Activated T-cell treated with anti-CD3 and anti-CD28 coated beads, Interleukin-2, amount 50 U/mL, for 72 hours (primary cell): ENCODE measurements at places on chromosomes 1 and 21. TPM values are rescaled to one million over a fixed set of nuclear protein-coding genes. Genes with fewer than 3 reads are reported as not detected.

Gene CDC42BPA
- 6.2 TPM for total RNA-seq

Gene MYOG
- not detected for total RNA-seq

Gene JAM2
- 2.0 TPM for total RNA-seq

- H3K27ac ChIP-seq, result no peak overlapping the region
- no peaks in the 10 kb centered on the region for H3K4me1 ChIP-seq
- H3K36me3 ChIP-seq, result no peaks in the 10 kb centered on the region
- no peak overlapping the region for H3K4me3 ChIP-seq
- peaks cover 8% of the 10 kb centered on the region for H3K27me3 ChIP-seq
These were observed 346.1 kb downstream of the OMA1 start for GRCh38 chr1:58200437-58200836.

DNA sequence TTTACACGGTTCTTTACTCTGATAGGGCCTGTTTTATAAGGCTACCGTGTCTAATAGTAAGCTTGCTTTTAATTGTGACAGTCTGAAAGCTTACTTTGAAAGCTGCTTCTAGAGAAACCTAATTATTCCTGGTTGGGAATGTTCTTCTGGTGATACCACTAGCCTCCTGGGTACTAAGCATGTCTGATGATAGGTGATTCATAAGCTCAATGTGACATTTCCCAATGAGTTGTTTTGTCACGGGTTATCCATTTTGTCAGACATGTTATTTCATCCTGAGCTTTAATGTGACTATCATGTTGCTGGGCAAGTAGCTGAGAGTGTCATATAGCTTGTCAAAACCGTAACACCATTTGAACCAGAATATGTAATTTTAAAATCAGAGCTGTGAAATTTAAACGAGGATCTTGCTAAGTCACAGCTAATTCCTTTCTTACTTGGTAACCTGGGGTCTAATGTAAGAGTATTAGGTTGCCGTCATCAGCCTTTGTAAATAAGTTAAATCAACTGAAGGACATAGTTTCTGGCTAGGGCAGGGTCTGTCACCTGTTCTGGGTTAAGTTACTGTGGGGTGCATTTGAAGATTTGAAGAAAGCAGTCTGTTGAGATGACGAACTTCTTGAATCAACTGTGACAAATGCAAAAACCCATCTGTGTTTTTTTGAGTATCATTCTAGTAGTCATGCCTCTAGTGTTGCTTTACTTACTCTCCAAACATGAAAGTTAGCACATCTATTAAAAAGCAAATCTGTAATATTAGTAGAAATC lies 529.2 kb downstream of the USP25 start:
- H3K4me1 ChIP-seq, result no peaks in the 10 kb centered on the region
- no peak overlapping the region for H3K4me3 ChIP-seq
- no peaks in the 10 kb centered on the region for H3K36me3 ChIP-seq
- no peak overlapping the region for H3K27ac ChIP-seq
- DNase-seq, result no peak
- no peaks in the 10 kb centered on the region for H3K27me3 ChIP-seq
